Mesothelial cell of epicardium (in vitro differentiated cells): ENCODE measurements at places on chromosomes 4 and X. TPM values are rescaled to one million over a fixed set of nuclear protein-coding genes. Genes with fewer than 3 reads are reported as not detected.

Gene COX7B2
- not detected in 3 replicates for total RNA-seq

Gene LNX1
- 12.7 to 14.0 TPM (median 13.0 TPM) in 3 replicates for total RNA-seq

Gene TBC1D8B
- 7.1 to 8.7 TPM (median 7.2 TPM) in 3 replicates for total RNA-seq

Gene TMEM31
- 0.74 to 1.2 TPM (median 0.75 TPM) in 3 replicates for total RNA-seq

Gene ASB9
- 1.3 to 2.1 TPM (median 1.3 TPM) in 3 replicates for total RNA-seq

Gene TRIM60
- total RNA-seq, result not detected in 3 replicates

Gene MYOZ2
- total RNA-seq, result 0.14 to 0.16 TPM (median 0.16 TPM) in 3 replicates

Gene PASD1
- total RNA-seq, result not detected in 3 replicates

Gene HTN1
- not detected in 3 replicates for total RNA-seq

Gene CXCL11
- not detected in 3 replicates for total RNA-seq

Gene TCP11X2
- total RNA-seq, result not detected in 3 replicates

Gene GNRHR
- not detected in 3 replicates for total RNA-seq

Gene TMPRSS11E
- 0.11 to 0.51 TPM (median 0.38 TPM) in 3 replicates for total RNA-seq

Gene IL2
- not detected in 3 replicates for total RNA-seq

Gene DNAAF6
- not detected in 3 replicates for total RNA-seq
